T-helper 17 cell (primary cell): ENCODE measurements at places on chromosomes 2 and 18.
A peak's percentile ranks its signal among the peaks of the same experiment; 100 is the strongest.

GRCh38 chr2:113200236-113200635 is 26.5 kb downstream of the PSD4 start:
- no peak for DNase-seq

- no peak for DNase-seq
Observed at GRCh38 chr2:78301166-78301789, 724.2 kb upstream of the REG3G start.

DNA sequence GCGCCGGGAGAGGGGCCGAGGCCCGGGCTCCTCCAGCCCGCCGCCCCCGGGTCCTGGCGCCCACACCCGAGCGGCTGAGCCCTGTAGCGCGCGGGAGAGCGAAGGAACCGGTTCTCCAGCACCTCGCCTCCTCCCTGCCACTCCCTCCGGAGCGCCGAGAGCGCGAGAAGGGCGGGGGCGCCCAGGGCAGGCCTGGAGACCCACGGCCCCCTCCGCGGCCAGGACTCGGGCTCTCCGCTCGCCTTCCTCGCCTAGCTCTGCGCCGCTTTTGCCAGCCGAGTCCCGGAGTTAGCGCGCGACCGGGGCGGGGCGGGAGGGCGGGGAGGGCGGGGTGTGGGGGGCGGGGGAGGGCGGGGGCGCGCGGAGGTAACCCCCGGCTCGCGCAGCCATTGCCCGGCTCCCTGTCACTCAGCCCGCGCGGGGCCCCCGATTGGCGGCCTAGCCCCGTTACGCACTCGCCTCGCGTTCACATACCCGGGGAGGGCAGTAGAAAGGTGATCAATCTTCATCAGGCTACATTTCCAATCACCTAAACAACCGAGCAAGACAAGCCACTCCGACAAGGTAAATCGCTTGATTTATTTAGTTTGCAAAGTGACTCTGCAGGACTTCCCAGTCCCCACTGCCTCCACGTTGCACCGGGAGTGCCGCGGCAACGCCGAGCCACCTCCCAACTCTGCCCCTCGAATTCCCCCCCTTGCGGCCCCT is at the start of gene OTX1:
TSS of gene OTX1 (plus strand) at position 497 of the 708 bp plus-strand sequence. CDS start 2,161 bp downstream, outside the sequence.
- no peak for DNase-seq

DNA sequence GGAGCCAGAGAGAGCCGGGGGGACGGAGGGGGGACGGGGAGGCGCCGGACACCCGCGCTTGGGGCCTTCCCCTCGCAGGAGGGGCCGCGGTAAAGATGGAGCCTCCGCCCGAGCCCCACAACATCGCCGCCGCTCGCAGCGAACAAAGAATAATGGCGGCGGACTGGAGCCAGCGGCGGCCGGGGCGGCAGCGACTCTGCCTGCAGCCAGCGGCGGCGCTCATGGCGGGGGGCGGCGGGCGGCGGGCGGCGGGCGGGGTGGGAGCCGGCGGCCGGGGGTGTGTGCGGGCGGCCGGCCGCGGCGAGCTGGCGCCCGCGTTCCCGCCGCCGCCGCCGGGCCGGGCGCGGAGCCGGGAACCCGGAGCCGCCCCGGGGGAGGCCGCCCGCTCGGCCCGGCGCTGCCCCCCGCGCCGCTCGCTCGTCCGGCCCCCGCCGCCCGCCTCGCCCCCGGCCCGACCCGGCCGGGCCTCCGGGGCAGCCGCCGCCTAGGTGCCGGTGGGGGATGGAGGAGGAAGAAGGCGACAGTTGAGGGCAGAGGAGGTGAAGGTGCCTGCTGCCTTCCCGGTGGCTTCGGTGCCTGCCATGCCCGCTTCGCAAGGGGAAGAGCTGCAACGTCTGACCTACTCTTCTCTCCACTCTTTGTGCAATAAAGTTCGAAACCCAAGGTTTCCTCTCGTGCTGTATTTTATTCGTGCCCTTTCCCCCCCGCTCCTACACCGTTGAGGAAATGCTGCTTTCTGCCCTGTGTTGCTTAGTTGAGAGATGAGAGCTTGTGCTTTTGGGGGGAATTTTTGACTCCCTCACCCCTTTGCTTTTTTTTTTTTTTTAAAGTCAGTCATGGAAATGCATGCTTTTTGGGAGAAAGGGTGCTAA is 634 bp downstream of the CREB1 start:
- peak; percentile 41 for DNase-seq

DNA sequence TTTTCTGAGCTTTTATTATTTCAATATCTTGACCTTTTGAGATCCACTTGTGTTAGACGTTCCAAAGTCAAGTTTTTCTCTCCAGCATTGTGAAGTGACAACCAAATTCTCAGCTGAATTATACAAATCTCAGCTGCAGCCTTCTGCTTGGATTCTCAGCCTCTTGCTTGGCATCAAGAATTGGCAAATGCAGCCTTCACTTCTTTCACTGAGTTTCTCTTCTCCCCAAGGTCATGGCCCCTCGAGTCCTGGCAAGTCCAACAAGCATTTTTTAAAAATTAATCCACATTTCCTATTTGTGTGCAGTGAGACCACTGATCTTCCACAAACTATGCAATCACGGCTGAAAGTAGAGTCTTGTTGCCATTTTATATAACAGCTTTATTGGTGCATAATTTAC is 23.4 kb upstream of the SMIM21 start:
- DNase-seq: no peak

- no peak for DNase-seq
Observed at GRCh38 chr2:106181064-106181463, 13.0 kb downstream of the UXS1 start.

DNA sequence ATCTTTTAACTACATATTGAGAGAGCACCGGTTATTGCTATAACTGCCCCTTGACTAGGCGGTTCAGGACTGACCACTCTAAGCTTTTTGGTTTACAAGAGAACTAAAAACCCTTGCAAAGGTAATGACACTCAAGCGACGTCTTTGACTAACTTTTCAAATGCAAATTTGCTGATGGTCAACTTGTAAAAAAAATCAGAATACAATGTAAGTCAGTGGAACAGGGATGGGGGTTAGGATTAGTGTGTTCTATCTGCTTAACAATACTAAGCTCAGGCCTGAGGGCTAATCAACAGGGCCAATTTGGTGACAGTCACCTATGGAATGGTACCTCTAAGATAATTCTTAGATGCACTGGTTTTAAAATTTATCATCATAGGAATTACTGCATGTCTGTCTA is 57.1 kb downstream of the ZAP70 start:
- DNase-seq: no peak

DNA sequence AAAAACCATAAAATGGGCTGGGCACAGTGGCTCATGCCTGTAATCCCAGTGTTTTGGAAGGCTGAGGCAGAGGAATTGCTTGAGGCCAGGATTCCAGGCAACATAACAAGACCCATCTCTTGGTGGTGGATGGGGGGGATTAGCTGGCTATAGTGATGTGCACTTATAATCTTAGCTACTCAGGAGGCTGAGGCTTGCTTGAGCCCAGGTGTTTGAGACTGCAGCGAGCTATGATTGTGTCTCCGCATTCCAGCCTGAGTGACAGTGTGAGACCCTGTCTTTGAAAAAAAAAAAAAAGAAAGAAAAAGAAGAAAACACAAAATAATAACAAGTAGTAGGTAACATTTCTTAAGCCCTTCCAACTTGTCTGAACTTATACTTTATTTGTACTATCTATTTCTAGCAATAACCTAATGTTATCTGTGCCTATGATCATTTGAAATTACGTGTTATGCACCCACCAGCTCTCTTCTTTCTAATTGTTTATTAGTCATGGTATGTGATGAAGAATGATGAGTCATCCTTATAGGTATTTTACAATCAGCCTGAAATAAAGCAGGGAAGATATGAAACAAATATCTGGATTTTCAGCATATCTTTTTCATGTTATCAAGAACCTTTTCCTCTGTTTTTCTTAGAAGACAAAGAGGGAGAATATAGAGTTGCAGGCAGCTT is 129.3 kb upstream of the UNC80 start:
- no peak for DNase-seq

- DNase-seq: peak; percentile 29
Observed at GRCh38 chr2:105802587-105802986, 57.9 kb downstream of the NCK2 start.

DNA sequence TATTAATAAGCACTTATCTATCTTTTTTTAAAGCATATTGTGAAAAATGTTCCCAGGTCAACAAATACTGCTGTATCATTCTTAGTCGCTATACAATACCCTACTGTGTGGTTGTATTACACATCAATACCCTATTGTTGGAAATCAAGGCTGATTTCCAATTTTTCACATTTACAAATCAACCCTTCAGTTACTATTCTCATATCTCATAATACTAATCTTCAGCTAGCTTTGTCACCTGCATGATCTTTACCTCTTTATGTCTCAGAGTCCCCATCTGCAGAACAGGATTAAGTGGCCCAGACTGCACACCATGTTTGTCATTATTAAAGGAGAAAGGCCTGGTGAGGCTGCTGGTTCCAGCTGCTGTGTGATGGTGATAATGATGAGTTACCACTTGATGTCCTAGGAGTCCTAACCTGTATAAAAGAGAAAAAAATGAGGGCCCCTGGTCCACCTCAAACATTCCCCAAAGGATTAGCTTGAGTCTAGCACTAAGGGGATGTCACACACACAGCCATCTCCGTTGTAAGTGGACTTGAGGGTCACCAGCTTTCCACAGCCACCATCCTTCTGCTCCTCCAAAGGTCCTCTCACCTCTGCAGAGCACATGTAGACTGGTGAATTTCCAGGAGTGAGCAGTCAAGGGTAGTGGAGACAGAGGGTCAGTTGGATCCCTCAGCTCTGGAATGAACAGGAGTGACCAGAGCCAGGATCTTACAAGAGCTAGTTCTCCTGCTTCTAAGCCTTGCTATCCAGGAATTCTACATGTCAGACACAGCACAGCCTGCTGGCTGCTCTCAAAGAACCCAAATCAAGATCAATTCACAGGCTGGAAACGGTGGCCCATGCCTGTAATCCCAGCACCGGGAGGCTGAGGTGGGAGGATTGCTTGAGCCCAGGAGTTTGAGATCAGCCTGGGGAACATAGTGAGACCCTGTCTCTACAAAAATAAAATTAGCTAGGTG is 36.0 kb upstream of the BIN1 start:
- no peak for DNase-seq

DNA sequence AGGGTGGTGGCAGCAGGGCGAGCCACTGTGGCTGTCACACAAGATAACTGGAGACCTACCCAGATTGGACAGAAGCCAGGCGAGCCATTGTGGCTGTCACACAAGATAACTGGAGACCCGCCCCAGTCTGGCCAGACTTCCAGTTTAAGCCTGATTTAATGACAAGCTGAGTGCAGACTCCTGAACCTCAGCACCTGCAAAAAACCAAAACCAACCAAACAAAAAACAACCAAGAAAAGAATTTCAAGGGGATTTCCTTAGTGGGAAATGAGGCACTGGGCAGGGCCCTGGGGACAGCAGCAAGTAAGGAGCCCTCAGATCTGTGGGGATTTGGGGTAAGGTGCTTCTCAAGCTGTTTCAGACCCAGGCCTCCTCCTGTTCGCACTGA is 95.2 kb upstream of the BOD1L2 start:
- no peak for DNase-seq

DNA sequence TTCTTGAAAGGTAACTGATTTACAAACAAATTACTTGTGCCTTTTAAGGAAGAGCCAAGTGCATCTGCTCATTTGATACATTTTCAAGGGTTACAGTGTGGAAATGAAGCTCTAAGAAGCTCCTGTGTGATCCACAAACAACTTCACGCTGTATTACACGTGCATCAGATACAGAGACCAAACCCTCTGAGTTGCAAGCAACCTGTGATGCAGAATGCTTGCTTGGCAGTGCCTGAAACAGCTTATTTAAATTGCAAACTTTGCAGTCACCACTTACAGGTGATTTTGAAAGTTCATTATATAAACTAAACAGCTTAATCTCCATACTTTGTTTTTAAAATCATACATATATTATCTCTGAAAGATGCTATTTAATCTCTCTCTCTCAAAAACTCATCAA is 50.1 kb downstream of the ZEB2 start:
- DNase-seq: no peak

DNA sequence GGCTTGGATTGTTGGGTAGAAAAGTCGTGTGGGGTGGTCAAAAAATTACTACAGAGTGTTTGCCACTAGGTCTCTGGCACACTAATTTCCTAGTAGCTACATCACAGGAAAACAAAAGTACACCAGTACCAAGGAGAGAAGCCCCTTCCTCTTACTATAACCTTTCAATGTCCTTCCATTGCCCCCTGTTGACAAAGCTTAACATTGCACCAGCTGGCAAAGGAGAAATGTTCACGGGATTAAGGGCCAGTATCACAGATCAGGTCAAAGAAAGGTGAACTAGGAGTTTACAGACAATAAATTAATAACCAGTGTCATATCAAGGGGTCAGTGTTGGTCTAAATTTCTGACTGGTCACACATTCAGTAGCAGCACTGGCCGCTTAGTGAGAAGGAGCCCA is 1139.6 kb upstream of the FAM98A start:
- DNase-seq: no peak

GRCh38 chr2:10166676-10167292 is 44.2 kb downstream of the RRM2 start:
- DNase-seq: no peak

DNA sequence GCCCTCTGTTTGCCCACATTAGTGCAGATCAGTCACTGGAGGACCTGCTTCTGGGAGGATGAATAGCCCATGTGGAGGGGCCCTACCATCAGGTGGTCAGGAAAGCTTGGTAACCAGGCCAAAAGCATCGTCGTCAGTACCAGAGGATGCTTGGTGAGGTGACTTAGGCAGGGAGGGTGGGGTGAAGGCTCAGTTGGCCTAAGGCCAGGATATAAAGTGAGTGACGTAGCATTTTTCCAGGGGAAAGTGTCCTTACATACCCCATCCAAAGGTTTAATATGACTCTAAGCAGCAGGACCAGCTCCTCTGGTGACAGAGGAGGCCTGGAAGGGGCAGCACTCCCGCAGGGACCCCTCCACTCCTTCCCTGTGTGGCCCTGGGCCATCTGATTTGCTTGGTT is 27.7 kb upstream of the DNMT3A start:
- DNase-seq: no peak

GRCh38 chr2:48339451-48339850 is 190.5 kb upstream of the STON1 start:
- no peak for DNase-seq

DNA sequence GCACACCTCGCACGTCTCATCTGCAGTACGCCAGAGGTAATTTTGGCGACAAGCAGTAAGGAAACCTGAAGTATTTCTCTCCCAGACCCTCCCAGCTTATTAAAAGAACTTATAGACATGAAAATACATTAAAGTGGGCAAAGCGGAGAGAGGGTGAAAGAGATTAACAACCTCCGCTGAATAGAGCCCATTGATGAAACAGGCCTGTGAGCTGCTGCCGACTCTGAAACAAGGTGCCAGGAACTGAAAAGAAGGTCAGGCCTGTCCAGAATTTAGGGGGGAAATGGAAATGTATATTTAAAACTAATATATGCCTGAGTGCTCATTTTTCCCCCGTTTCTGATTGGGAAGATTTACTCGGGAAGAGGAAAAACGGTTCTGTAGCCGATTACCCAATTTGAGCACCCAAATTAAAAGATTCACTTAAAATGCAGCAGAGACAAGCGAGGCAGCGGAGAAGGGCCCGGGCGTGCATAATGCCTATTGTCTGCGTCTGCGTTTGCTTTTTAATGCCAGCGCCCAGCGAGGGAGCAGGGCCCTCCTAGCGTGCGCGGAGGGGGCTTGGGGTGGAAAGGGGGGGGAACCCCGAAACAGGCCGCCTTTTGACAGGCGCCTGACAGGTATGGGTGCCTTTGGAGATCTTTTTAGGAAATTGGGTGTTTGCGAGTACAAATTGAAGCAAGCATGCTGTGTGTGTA is 316.2 kb downstream of the GBX2 start:
- no peak for DNase-seq
